ENCODE measurements at places on chromosomes 13 and 19.

- DNase-seq: no peak
Observed at GRCh38 chr19:35993923-35994598, 927 bp upstream of the SDHAF1 start.

- DNase-seq: no peak
Observed at GRCh38 chr19:52034051-52034728, 6.0 kb upstream of the ZNF614 start.

GRCh38 chr19:6034512-6034911, 56.6 kb upstream of the RANBP3 start:
- DNase-seq: no peak

GRCh38 chr19:2274931-2275535, 6.9 kb downstream of the PEAK3 start:
- DNase-seq: peak; percentile 76

DNA sequence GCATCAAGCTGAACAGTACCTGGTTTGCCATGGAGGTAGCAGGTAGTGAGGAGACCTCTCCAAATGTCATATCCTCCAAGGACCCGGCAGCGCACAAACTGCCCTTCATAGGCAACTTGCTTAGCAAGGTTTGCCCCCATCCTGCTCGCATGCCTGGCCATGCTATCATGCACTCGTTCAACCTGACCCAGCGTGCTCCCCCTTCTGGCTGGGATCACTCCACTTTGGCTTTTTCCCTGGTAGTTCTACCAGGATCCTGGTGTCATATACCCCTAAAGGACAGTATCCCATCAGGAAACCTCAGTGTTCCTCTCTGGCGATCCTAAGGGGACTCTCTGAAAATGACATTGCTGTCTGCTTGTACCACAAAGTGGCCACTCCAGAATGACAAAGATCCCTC, 38.6 kb upstream of the ZNF30 start:
- no peak for DNase-seq

DNA sequence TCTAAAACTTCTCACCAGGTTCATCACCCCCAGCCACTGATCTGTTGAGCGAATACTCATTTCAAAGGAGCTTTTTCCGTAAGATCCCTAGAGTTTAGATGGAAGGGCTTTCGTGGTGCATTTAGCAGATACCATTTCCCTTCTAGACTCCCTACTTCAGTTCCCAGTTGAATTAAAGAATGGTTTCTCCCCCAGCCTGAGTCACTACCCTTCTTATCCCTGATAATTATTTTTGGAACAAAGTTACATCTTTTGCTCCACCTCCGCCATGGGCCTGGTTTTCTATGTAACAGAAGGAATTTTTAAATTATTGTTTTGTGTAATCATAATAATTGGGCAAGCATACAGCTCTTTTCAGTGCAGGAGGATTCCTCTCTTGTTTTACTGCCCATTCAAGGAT, 22.0 kb downstream of the USPL1 start:
- DNase-seq: no peak

DNA sequence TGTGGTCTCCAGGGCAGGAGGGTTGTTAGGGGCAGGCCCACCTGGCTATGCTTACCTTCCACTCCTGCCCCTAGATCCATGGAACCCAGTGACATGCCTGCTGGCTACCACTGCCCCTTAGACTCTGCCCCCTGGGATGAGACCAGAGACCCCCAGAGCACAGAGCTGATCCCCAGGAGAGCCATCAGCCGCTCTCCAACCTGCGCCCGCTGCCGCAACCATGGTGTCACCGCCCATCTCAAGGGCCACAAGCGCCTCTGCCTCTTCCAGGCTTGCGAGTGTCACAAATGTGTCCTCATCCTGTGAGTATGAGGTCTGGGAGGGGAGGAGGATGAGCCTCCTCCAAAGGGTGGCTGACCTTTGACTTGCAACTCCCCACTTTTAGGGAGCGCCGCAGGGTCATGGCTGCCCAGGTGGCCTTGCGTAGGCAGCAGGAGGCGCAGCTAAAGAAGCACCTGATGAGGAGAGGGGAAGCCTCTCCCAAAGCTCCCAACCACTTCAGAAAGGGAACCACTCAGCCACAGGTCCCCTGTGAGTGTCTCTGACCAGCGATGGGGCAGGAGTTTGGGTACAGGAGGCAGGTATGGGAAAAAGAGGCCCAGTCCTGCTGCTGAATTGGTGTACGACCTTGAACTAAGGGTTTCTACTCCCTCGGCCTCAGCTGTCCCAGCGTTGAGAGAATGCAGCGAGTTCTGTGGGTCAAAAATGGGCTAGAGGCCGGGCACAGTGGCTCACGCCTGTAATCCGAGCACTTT, 2.7 kb downstream of the DMRTC2 start:
- DNase-seq: no peak

GRCh38 chr19:46990991-46991676, 28.5 kb upstream of the NPAS1 start:
- peak; percentile 73 for DNase-seq

GRCh38 chr19:38728752-38729541, 15.3 kb downstream of the CAPN12 start:
- no peak for DNase-seq

DNA sequence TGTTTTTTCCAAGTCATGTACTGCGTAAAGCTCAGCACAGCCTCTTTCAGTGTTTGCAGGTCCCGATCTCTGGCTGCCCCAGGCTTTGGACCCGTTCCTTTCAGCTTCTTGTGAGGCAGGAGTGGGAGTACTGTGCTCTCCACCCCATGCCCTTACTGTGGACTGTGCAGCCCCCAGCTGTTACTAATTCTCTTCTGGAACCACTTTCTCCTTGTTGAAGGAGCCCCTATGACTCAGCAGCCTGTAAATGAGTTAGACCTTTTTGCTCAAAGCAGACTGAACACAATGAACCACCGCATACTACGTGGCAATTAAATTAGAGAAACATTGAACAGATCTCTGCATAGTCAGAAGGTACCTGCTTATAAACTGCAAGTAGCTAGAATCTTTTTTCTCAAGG, 39.0 kb downstream of the SERTM1 start:
- no peak for DNase-seq

GRCh38 chr13:106555631-106556328, 12.2 kb downstream of the ARGLU1 start:
- no peak for DNase-seq

- DNase-seq: no peak
Observed at GRCh38 chr19:47499863-47500830, 14.7 kb downstream of the NAPA start.

DNA sequence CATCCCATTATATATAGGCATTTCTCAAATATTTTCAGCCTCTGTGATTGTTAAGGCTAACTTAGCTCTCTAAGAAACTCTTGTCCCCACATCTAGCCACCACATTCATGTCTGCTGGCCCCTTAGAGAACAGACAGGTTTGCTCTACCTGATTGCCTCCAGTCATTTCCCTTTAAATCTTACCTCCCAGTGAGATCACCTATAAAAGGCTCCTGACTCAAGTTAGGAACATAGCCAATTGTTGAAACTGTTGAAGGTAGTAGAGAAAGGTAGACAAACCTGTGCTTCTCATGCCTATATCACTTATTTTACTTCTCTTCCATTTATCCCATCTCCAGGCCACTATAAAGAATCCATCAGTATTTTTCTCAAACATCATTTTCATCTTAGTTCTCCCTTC, 771.4 kb downstream of the DIAPH3 start:
- DNase-seq: no peak

- DNase-seq: peak; percentile 81
Observed at GRCh38 chr19:4183967-4184717, 1.7 kb downstream of the ANKRD24 start.

- DNase-seq: no peak
Observed at GRCh38 chr13:40485611-40486517, 180.6 kb downstream of the FOXO1 start.

Data from COR-L47 (cell line).